Stimulated activated CD4-positive, alpha-beta T cell treated with anti-CD3 and anti-CD28 coated beads, Interleukin-15, amount 100 ng/mL, for 1 hour (primary cell): ENCODE measurements at places on chromosomes 4 and X.

- no peak for DNase-seq
Observed at GRCh38 chrX:41033299-41033698, 51.9 kb upstream of the USP9X start.

- no peak for DNase-seq
Observed at GRCh38 chr4:74814052-74814451, 19.7 kb upstream of the BTC start.

GRCh38 chr4:10054571-10055041 is 33.3 kb upstream of the SLC2A9 start:
- no peak for DNase-seq

GRCh38 chr4:91914176-91914804 is 389.5 kb upstream of the GRID2 start:
- no peak for DNase-seq

- no peak for DNase-seq
Observed at GRCh38 chr4:35725131-35725530, 519.2 kb downstream of the ARAP2 start.

- no peak for DNase-seq
Observed at GRCh38 chrX:138986866-138987265, 275.3 kb upstream of the FGF13 start.
